Stimulated activated CD8-positive, alpha-beta memory T cell treated with anti-CD3 and anti-CD28 coated beads, Interleukin-4, amount 100 ng/mL, for 1 hour (primary cell): ENCODE measurements at places on chromosomes 5 and 9.

GRCh38 chr5:178545176-178545575 lies 45.0 kb downstream of the COL23A1 start:
- no peak for DNase-seq

- DNase-seq = no peak
These were observed 260.4 kb downstream of the ARL15 start for GRCh38 chr5:54049963-54050362.

GRCh38 chr5:157362982-157363381 lies 97.0 kb upstream of the NIPAL4 start:
- DNase-seq = no peak

DNA sequence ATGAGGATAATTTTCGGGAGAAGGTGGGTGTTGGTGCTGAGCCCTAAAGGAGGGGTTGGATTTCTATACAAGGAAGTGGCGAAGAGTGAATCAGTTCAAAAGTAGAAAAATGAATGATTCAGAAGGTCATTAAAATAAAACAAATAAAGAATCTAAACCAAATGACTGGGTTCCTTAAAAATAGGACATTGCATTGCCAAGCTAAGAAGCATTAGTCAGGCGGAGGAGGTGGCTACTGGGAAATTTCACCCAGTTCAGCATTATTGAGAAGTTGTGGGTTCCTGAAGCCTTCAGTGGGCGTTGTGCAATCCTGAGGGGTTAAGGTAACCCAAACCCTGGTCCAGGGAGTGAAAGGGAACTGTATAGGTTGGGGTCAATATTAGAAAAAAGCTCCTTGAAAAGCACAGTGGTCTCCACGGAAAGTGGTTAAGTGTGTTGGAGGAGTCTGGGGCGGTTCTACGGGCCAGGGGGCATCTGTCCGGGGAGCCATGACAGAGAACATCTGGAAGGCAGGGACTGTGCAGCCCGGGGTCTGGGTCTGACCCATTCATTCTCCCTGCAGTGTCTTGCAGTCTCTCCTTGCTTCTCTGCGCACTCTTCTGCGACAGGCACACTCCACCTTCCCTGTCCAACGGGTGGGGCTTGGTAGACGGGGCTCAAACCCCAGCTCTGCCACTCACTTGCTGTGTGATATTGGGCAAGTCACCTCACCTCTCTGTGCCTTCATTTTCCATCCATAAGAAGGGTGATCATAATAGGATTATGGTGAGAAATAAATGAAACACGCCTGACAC lies 27.6 kb upstream of the DUSP1 start:
- DNase-seq = no peak

DNA sequence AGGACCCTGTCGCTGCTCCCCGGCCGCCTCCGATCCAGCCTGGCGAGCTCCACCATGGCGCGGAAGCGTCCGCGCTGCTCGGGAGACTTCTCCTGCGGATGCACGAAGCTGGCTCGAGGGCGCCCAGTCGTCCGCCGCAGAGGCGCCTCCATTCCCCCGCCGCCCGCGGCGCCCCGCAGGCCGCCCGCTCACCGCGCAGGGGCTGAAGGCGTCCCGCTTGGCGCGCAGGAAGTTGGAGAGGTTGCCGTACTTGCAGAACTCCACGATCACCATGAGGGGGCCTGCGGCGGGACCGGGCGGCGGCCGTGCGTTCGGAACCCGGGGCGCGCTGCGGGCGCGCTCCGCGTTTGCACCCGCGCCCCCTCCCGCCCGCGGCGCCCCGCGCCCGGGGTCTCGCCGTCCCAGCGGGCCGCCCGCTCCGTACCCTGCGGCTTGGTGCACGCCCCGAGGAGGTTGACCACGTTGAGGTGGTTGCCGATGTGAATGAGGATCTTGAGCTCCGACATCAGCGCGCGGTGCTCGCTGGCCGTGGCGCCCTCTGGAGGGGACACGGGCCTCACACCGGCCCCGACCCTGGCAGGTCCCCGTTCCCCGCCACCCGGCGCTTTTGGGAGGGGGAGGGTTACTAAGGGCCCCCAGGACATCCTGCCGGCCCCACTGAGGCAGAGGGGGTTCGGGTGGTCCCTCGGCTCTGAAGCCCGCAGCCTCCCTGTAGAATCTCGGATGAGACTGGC lies 27.7 kb upstream of the SCGB3A1 start:
- no peak for DNase-seq

- DNase-seq = no peak
These were observed 56.3 kb downstream of the SPTLC1 start for GRCh38 chr9:92058723-92059444.

- DNase-seq = no peak
These were observed 11.5 kb upstream of the TGFBR1 start for GRCh38 chr9:99093492-99093791.

DNA sequence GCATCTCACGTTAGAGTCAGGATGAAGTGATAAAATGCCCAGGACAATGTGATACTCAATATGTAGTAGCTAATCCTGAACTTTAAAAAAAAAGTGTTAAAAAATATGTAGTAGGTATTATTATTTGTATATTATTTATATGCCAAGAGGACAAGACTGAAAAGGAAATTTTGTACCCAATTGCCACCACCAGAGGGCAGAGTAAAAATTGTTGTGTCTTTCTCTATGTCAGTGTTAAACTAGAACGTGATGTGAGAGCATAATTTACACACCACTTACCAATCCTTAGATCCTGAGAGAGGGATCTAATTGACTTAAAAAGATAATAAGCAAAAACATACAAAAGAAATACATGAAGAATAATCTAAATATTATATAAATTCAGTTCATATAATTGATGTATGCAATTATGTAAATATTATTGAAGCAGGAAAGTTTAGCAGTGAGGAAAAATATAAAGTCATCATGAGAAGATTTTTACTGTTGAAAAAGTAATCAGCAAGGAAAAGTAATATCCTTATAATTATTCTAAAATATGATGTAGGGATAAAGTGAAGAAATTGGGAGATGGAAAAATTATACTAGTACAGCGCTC lies 288.9 kb downstream of the RAB3C start:
- DNase-seq = no peak

DNA sequence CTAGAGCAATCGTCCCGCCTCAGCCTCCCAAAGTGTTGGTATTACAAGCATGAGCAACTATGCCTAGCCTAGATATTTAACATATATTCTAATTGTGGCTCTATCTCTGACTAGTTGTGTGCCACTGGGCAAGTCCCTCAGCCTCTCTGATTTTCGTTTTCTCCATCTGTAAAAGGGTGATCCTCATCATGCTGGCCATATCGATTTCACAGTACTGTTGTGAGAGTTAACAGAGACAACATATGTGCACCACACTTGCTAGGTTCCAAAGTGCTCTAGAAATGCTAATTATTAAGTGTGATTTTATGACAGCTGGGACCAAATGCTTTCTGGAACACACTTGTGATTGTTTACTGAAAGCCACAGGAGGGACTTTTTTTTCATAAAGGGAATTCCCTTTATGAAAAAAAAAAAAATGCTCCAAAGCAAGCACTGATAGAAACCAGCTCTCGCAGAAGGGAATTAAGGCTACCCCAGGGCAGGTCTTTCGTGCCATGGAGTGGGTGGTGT lies 78.5 kb upstream of the EPB41L4B start:
- DNase-seq = no peak

- DNase-seq = no peak
These were observed 732 bp downstream of the MARCHF11 start for GRCh38 chr5:16178745-16179372.
